KBM-7 (cell line): ENCODE measurements at places on chromosomes 13 and 19.
A peak's percentile ranks its signal among the peaks of the same experiment; 100 is the strongest.

DNA sequence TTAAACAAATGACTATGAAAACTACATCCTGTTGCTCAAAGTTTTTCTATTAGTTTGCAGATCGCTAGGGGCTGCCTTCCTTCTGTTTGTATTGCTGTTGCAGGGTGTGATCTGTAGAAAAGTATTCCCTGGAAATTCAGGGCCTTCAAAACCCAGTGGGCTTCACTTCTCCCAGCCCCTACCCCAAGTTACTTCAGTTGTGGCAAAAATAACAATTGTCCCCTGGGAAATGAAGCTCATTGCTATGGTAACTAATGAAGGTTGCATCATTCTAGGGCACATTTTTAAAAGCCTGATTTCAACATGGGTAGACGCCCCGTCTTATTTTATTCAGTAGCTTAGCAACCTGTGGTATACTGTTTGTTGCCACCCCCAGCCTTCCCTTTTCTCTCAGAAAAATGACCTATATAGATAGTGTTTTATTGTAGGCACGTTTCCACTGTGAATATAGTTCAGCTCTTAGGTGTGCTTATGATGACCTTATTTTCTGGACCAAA, 60.9 kb downstream of the WDFY2 start:
- peak; percentile 78 for DNase-seq

- DNase-seq, result no peak
Observed at GRCh38 chr13:47303626-47304025, 406.8 kb upstream of the HTR2A start.

GRCh38 chr13:21898945-21899344, 228.1 kb downstream of the FGF9 start:
- no peak for DNase-seq

- no peak for DNase-seq
Observed at GRCh38 chr19:6362351-6362801, 1.0 kb downstream of the CLPP start.

DNA sequence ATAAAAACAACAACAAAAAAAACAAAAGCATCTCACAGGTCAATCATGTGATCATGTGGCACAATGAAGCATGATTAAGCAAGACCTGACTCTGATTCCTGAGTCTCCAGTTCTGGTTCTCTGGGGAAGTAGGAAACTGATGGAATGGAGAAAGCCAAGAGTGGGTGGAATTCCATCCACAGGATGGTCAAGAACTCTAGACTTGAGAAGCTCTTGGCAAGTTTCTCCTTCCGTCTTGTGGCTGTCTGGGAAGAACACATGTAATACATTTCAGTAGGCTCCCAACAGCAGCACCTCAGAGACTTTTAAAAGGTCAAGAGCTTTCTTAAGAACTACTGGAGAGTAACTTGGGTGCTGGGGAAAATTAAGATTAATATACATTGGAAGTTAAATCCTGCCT, 78.6 kb upstream of the TSHZ3 start:
- no peak for DNase-seq

DNA sequence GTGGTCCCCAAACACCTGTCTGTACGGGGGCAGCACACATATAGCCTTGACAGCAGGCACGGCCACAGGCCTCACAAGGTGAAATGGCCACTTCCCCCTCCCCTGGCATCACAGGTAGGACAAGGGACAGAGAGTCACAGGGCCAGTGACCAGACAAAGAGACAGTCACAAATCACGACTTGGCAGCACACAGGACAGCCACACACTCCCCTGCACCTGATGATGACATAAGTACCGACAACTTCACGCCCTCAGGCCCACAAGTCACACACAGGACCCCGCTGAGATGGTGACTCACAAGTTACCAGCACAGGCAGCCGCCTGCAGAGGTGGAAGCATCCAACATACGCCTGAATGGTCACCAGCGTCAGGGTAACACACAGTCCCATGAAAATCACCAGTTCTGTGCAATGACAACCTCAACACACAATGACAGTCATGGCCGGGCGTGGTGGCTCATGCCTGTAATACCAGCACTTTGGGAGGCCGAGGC, 16.5 kb downstream of the TYK2 start:
- DNase-seq, result no peak

GRCh38 chr13:54445453-54445852, 1416.8 kb downstream of the OLFM4 start:
- no peak for DNase-seq

- DNase-seq, result no peak
Observed at GRCh38 chr19:58150328-58150921, at the start of gene ZNF329. TSS of gene ZNF329 (minus strand) at chr19:58150789. CDS start at chr19:58129503, 21,286 bp downstream.

DNA sequence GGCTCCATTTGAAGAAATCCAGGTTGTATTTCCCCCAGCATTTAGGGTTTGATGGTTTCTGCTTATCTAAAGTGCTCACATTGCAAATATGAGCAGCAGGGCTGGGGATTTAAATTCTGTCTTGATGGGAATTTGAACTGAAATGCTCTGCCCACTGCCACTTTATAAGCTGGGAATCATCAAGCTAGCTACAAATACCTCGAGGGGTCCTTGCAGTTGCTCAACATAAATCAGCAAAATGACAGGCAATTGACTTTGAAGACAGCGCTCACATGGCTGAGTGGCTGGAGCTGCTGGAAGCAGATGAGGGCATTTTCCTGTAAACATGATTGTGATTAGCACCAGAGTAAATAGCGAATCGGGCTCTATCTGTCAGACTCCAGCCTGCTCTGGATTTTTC, 39.4 kb upstream of the MEDAG start:
- DNase-seq, result no peak

- DNase-seq, result no peak
Observed at GRCh38 chr13:72430923-72431322, 296.5 kb downstream of the MZT1 start.

DNA sequence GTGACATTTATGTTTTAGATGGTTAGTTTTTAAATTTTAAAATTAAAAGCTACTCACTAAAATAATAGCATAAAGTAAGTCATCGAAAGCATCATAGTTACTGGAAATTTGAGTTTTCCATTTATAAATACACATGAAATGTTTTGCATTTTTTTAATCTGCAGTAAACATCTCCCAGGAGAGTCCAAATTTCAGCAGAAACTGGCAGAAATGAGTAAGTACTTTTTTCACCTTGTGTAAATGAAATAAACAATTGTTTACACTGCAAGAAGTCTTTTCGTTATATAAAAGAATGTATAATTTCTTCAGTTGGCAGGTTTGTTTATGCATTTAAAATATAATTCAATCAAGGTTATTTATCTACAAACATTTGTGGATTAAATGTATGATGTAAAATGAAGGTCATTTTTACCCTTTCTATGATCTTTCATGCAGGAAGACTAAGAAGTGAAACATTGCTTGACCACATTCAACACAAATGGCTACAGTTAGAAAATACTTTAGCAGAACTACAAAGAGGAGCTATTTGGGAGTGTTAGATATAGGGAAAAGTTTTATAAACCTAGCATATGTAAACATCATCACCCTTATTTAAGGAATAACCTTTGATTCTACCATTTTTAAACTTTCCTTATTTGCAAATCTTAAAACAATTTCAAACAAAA, 55.6 kb downstream of the RCBTB2 start:
- DNase-seq, result no peak

- DNase-seq, result peak; percentile 92
Observed at GRCh38 chr19:7869910-7870511, 4.2 kb downstream of the PRR36 start.

- no peak for DNase-seq
Observed at GRCh38 chr19:14528419-14529253, 758 bp upstream of the TECR start.

- DNase-seq, result no peak
Observed at GRCh38 chr13:103030776-103031175, 35.4 kb downstream of the SLC10A2 start.

DNA sequence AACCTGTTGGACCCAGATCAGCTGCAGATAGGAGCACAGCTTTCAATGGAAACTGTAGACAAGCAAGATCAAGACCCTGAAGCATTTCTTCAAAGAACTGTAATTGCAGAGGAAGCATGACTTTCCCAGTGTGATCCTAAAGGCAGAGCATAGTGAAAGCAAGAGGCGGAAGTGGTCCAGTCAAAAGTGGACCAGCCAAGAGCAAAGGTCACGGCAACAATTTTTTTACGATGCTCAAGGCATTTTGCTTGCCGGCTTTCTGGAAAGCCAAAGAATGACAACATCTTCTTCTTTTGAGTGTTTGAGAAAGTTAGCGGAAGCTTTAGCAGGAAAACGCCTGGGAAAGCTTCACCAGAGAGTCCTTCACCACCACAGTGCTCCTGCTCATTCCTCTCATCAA, 111.6 kb downstream of the RNF17 start:
- no peak for DNase-seq

GRCh38 chr13:79427883-79428282, 21.8 kb upstream of the RBM26 start:
- no peak for DNase-seq

DNA sequence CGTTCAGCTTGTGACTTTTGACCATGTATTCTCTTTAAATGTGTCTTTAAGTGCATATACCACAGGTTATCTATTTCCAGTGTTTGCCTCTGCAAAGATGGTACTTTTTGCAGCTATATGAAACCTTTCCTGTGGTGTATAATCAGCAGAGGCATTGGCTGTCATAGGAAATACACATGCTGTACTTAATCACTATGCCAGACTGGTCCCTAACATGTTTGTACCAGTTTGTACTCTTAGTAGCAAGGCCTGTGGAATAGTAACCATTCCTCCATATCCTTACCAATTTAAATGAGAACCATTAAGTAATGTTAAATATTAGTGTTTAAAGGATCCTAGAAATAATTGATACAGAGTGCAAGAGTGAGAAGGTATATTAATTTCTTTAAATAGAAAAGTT, 69.8 kb downstream of the CDK8 start:
- no peak for DNase-seq

GRCh38 chr19:7386308-7386707, 37.6 kb downstream of the ARHGEF18 start:
- no peak for DNase-seq

DNA sequence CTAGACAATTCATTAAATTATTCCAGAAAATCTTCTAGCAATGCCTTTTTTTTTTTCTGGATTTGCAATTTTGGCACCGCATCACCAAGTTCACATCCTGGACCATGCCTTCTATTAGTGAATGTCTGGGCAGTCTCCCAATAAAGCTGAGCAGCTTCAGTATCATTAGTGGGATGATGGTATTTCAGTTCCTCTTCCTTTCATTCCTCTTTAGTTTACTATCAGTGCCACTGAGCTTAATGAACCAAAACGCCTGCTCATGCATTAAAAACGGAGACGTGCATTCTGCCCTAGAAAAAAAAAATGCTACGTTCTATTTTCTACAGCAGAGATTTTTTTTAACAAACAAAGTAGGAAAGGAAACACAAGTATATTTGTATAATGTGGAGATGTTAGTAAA, 343.0 kb downstream of the PCDH9 start:
- no peak for DNase-seq

GRCh38 chr19:42401365-42402303, 11.5 kb upstream of the CNFN start:
- peak; percentile 69 for DNase-seq

- no peak for DNase-seq
Observed at GRCh38 chr13:30181888-30182651, 125.3 kb downstream of the KATNAL1 start.

DNA sequence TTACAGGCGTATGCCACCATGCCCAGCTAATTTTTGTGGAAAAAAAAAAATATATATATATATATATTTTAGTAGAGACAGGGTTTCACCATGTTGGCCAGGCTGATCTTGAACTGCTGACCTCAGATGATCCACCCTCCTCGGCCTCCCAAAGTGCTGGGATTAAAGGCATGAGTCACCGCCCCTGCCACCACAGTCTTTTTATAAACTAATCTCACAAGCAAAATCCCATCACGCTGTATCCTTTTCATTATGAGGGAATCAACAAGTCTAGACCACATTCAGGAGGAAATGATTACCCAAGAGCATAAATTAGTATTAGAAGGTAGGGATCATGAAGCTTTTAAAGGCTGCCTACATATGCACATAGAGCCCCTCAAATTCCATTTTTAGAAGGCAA, 210.6 kb upstream of the NBEA start:
- no peak for DNase-seq

- DNase-seq, result peak; percentile 59
Observed at GRCh38 chr19:3095441-3096191, 1.5 kb downstream of the GNA11 start.

GRCh38 chr19:7067716-7068115, 1.8 kb upstream of the ZNF557 start:
- DNase-seq, result no peak

DNA sequence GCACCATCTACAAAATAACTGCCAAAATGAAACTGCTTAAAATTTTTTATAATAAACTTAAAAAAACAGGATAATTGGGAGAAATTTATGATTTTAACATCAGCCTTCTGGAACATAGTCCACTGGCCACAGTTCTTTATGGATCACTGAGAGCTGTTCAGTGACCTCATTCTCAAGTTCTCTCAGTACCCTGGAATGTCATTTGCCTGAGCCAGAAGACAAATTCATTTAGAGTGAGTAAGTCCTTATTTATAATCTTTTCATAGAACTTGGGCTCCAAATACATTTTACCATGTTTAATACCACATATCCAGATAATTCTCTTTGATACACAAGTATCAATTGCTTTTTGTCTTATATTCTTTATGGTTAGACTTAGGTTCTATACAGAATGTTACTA, 87.6 kb downstream of the CAB39L start:
- no peak for DNase-seq

DNA sequence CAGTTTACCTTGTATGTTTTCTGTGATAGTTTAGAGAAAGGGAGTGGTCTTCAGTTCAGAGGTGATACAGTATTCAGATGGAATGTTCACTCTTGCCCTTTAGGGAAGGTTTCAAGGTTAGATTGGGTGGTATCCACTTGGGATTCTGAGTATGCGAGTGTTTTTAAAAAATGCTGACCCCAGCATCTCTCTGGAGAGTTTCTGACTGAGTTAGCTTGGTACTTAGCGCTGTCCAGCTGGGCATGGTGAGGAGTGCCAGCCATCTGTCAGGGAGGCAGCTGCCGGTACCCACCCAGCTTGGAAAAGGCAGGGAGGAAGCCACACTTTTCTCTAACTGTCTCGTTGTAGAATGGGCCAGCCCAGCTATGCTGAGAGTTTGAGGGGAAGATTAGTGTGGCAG, 63.3 kb downstream of the ARHGEF7 start:
- DNase-seq, result no peak

DNA sequence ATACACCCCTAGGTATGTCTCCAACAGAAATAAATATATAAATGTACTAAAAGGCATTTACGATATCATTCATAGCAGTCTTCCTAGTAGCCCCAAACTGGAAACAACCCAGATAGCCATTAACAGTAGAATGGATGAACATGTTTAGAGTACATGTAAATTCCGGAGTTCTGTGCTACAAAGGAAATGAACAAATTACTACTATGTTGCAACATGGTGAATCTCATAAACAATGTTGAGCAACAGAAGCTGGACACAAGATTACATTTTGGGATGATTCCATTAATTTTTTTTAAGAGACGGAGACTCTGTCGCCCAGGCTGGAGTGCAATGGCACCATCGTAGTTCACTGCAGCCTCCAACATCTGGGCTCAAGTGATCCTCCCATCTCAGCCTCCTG, 5.9 kb upstream of the SLC7A10 start:
- DNase-seq, result no peak

- DNase-seq, result no peak
Observed at GRCh38 chr19:7194566-7194965, 99.6 kb downstream of the INSR start.

GRCh38 chr13:50650592-50651504, 192.6 kb downstream of the DLEU7 start:
- no peak for DNase-seq

- no peak for DNase-seq
Observed at GRCh38 chr13:80823472-80823871, 482.5 kb upstream of the SPRY2 start.
